Mesothelial cell of epicardium (in vitro differentiated cells): ENCODE measurements at places on chromosomes 5 and 9.

- H3K4me1 ChIP-seq = peaks cover 36% of the 10 kb centered on the region
- no peak overlapping the region for H3K4me3 ChIP-seq
- no peak overlapping the region for H3K27ac ChIP-seq
- no peaks in the 10 kb centered on the region for H3K27me3 ChIP-seq
Observed at GRCh38 chr5:122559676-122560075, 215.2 kb upstream of the SNX2 start.

GRCh38 chr9:129513282-129513681, 107.6 kb downstream of the C9orf50 start:
- H3K27ac ChIP-seq = no peak overlapping the region
- DNase-seq = no peak

DNA sequence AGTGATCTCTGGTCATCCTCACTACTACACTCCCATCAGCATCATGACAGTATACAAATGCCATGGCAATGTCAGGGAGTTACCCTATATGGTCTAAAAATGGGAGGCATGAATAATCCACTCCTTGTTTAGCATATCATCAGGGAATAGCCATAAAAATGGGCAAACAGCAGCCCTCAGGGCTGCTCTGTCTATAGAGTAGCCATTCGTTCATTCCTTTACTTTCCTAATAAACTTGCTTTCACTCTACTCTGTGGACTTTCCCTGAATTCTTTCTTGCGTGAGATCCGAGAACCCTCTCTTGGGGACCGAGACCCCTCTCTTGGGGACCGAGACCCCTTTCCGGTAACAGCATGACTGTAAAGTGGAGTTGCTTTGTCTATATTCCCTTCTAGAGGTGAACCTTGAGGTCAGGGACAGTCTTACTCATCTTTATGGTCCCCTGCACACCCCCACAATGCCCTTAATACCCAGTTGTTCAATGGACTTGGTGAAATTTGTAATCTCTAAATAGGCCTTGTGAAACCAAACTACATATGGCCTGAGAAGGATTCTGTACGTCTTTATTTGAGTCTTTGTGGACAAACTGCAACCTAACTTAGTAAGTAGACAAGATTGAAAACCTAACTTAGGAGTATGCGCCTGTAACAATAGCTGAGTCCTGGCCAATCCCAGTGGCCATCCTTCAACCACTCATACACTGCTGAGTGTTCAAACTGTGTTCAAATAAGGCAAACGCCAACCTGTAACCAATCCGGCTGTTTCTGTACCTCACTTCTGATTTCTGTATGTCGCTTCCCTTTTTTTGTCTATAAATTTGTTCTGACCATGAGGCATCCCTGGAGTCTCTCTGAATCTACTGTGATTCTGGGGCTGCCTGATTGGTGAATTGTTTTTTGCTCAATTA, 32.3 kb upstream of the UBTD2 start:
- no peak overlapping the region for H3K4me3 ChIP-seq
- H3K36me3 ChIP-seq = no peaks in the 10 kb centered on the region
- H3K27ac ChIP-seq = peak overlapping the region; percentile 79
- peaks cover 11% of the 10 kb centered on the region for H3K4me1 ChIP-seq

DNA sequence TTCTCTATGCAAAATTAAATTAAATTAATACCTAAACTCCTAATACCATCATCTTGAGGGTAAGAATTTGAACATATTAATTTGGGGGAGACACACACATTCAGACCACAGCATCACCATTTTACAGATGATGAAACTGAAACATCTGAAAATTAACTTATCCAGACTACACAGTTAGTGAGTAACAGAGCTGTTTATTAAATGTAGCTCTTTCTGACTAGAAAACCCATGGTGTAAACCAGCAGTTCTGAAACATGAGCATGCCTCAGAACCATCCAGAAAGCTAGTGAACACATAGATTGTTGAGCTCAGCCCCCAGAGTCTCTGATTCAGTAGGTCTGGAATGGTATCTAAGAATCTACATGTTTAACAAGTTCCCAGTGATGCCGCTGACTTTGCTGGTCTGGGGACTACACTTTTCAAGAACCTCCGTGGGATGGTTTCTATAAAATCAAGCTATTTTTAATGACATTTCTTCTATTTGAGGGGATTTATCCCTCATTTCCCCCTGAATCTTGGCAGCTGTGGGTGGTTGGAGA, 113.5 kb downstream of the RORB start:
- no peaks in the 10 kb centered on the region for H3K36me3 ChIP-seq
- H3K4me3 ChIP-seq = no peak overlapping the region
- no peaks in the 10 kb centered on the region for H3K4me1 ChIP-seq
- H3K27ac ChIP-seq = no peak overlapping the region
- H3K27me3 ChIP-seq = peaks cover 12% of the 10 kb centered on the region

DNA sequence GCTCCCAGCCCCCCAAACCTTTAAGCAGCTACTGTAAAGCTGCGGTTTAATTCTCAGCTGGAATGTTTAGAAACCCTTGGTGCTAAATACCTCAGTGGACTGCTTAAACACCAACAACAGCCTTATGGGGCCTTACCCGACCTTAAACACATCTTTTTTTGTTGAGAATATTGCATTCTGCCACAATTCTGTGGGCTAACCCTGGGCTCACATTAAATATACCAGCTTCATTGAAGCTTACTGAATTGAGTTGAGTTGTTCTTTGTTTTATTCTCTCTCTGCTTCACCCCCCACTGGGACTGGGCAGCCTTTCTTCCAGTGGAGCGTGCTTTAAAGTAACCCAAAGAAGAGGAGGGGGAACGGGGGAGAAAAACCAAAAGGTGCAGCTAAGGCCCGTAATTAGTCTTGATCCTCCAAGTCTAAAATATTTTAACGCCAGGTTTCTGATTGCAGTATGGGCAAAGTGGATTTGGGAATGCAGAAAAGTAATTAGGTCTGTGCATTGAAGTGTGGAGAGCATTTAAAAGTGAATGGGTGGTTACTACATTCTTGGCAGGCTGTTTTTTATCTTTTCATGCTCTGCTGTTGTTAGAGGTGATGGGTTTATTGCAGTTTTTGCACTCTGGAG, 281.2 kb downstream of the NR2F1-AS1 start:
- H3K27ac ChIP-seq = no peak overlapping the region
- H3K27me3 ChIP-seq = no peaks in the 10 kb centered on the region
- no peaks in the 10 kb centered on the region for H3K36me3 ChIP-seq
- H3K4me3 ChIP-seq = no peak overlapping the region
- DNase-seq = no peak

GRCh38 chr5:56176155-56176798, 56.9 kb downstream of the ANKRD55 start:
- H3K27ac ChIP-seq = no peak overlapping the region
- DNase-seq = no peak
- no peaks in the 10 kb centered on the region for H3K27me3 ChIP-seq
- peaks cover 10% of the 10 kb centered on the region for H3K4me1 ChIP-seq
- H3K4me3 ChIP-seq = no peak overlapping the region

GRCh38 chr9:22040760-22041159, 31.7 kb upstream of the CDKN2B start:
- peaks cover 54% of the 10 kb centered on the region for H3K4me1 ChIP-seq
- H3K27ac ChIP-seq = peak overlapping the region; percentile 73
- no peaks in the 10 kb centered on the region for H3K36me3 ChIP-seq

GRCh38 chr5:111781200-111781599, 24.2 kb upstream of the NREP start:
- H3K36me3 ChIP-seq = no peaks in the 10 kb centered on the region
- no peak for DNase-seq
- H3K27me3 ChIP-seq = no peaks in the 10 kb centered on the region
- peaks cover 37% of the 10 kb centered on the region for H3K4me1 ChIP-seq
- H3K4me3 ChIP-seq = no peak overlapping the region
- no peak overlapping the region for H3K27ac ChIP-seq

- H3K27me3 ChIP-seq = no peaks in the 10 kb centered on the region
- H3K36me3 ChIP-seq = no peaks in the 10 kb centered on the region
- peaks cover 21% of the 10 kb centered on the region for H3K4me1 ChIP-seq
- DNase-seq = no peak
- peak overlapping the region; percentile 17 for H3K4me3 ChIP-seq
Observed at GRCh38 chr9:115597330-115597895, 479.5 kb upstream of the TNC start.

DNA sequence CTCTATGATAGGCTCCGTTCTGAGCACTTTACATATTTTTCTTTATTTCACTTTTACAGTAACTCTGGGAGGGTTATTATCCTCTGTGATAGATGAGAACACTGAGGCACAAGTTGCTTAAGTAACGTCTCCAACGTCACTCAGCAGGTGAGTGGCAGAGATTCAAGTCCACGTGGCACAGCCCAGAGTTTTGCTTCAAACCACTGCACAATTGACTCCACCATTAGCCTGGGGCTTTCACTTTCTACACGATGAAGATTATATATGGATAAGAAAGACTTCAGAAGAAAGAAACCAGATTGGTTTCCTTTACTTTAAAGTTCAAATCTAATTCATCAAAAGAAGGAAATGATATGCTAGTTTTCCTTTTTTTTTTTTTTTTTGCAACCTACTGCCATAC, 245.9 kb downstream of the SYK start:
- H3K36me3 ChIP-seq = no peaks in the 10 kb centered on the region
- no peak overlapping the region for H3K27ac ChIP-seq
- H3K4me3 ChIP-seq = no peak overlapping the region
- no peak for DNase-seq

DNA sequence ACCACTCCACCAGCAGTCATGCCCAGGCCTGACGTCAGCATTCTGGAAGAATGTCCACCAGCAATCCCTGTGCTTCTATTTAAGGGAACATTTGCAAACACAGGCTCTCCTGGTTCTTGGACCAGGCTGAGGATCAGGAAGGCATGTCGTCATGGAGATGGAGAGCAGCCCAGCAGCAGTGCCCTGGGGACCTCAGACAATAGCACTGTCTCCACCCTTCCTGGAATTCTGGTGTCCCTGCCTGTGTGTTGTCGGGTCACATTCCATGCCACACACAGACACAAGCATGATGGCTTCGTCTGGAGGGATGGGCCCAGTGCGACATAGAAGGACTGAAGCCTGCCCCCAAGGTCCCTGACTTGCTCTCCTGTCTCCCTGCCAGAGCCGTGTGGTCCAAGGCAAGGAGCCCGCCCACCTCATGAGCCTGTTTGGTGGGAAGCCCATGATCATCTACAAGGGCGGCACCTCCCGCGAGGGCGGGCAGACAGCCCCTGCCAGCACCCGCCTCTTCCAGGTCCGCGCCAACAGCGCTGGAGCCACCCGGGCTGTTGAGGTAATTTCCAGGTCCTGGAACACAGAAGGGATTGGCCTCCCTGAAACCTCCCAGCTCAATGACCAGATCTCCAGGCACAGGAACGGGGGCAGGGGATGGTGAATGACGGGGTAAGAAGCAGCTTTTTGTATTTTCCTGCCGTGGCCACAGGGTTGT, 43.8 kb downstream of the STOM start:
- H3K4me1 ChIP-seq = no peaks in the 10 kb centered on the region
- H3K36me3 ChIP-seq = peaks cover 43% of the 10 kb centered on the region
- H3K27me3 ChIP-seq = no peaks in the 10 kb centered on the region
- H3K4me3 ChIP-seq = no peak overlapping the region
- H3K27ac ChIP-seq = no peak overlapping the region
- DNase-seq = no peak

GRCh38 chr5:150590979-150591695, 49.3 kb upstream of the SYNPO start:
- no peak overlapping the region for H3K4me3 ChIP-seq
- no peaks in the 10 kb centered on the region for H3K27me3 ChIP-seq
- no peaks in the 10 kb centered on the region for H3K36me3 ChIP-seq
- H3K27ac ChIP-seq = peak overlapping the region; percentile 93

GRCh38 chr9:136656795-136657611, 5.7 kb upstream of the EGFL7 start:
- H3K27me3 ChIP-seq = peaks cover 8% of the 10 kb centered on the region
- no peaks in the 10 kb centered on the region for H3K4me1 ChIP-seq
- no peak for DNase-seq
- H3K4me3 ChIP-seq = no peak overlapping the region

DNA sequence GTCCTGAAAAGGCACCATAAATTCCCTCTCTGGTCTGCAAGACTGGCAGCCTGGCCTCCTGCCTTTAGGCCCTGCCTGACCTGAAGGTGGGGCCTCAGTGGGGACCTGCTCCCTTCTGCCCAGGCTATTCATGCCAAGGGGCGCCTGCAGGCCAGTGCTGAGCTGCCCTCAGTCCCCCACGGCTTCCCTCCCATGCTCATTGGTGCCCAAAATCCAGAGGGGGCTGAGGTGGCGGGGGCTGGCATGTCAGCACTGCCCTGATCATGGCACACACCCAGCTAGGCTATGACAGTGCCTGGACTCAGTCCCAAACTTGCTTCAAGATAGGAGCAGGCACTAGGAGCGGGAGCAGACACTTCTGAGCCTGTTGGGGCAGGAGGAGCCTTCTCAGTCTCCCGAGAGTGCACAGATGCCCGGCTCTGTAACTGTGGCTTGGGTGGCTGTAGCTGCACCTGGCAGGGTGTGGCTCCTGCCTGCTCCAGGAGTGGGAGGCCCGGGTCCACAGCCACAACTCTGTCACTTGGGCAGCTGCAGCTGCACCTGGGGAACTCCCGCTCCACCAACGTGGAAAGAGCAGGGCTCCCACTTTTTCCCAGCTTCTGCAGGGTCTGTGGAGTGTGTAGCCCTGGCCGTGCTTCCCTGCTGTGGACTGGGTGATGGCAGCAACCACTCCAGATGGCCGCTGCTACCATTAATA, 49.0 kb downstream of the NDUFAF2 start:
- H3K27me3 ChIP-seq = no peaks in the 10 kb centered on the region
- H3K4me3 ChIP-seq = no peak overlapping the region
- H3K36me3 ChIP-seq = peaks cover 10% of the 10 kb centered on the region
- no peaks in the 10 kb centered on the region for H3K4me1 ChIP-seq
- DNase-seq = no peak
- H3K27ac ChIP-seq = no peak overlapping the region

- no peak overlapping the region for H3K27ac ChIP-seq
- H3K36me3 ChIP-seq = no peaks in the 10 kb centered on the region
- no peak overlapping the region for H3K4me3 ChIP-seq
- no peak for DNase-seq
- peaks cover 21% of the 10 kb centered on the region for H3K4me1 ChIP-seq
Observed at GRCh38 chr5:118696076-118696475, 292.3 kb downstream of the DTWD2 start.

DNA sequence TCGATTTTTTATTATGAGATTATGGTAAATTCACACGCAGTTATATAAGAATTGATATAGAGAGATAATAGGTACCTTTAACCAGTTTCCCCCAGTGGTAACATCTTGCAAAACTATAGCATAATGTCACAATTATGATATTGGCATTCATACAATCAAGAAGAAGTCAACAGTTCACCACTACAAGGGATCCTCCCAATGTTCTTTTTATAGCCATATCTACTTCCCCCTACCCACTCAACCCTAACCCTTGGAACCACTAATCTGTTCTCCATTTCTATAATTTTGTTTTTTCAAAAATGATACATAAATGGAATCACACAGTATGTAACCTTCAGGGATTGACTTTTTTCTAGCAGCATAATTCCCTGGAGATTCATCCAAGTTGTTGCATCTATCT, 9.8 kb downstream of the ACTL7B start:
- peaks cover 9% of the 10 kb centered on the region for H3K4me1 ChIP-seq
- H3K27ac ChIP-seq = no peak overlapping the region
- H3K36me3 ChIP-seq = no peaks in the 10 kb centered on the region

GRCh38 chr9:23821375-23822181, 4.5 kb downstream of the ELAVL2 start:
- H3K4me3 ChIP-seq = peak overlapping the region; percentile 71
- peak; percentile 73 for DNase-seq
- H3K27ac ChIP-seq = no peak overlapping the region
- peaks cover 46% of the 10 kb centered on the region for H3K27me3 ChIP-seq
- peaks cover 11% of the 10 kb centered on the region for H3K4me1 ChIP-seq
- no peaks in the 10 kb centered on the region for H3K36me3 ChIP-seq
